Renal pelvis (tissue), 12 donors: ENCODE measurements at places on chromosomes 7 and 10.

DNA sequence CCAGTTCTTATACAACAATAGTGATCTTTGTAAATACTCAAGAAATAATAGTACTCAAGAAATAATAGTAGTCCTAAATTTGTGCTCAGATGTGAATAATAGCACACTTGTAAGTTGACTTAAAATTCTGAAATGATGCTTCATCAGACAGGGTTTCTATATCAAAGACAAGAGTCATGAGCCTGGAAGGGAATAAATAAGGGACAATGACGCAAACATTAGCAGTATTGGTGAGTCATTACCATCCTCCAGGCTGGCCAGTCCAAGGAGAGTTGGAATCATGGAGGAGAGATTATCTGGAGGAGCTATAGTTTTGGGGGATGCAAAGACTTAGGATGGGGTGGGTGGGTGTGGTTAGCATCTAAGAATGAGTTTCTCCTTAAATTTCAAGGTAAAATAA, 6.1 kb upstream of the SH3PXD2A start:
- DNase-seq, result no peak

DNA sequence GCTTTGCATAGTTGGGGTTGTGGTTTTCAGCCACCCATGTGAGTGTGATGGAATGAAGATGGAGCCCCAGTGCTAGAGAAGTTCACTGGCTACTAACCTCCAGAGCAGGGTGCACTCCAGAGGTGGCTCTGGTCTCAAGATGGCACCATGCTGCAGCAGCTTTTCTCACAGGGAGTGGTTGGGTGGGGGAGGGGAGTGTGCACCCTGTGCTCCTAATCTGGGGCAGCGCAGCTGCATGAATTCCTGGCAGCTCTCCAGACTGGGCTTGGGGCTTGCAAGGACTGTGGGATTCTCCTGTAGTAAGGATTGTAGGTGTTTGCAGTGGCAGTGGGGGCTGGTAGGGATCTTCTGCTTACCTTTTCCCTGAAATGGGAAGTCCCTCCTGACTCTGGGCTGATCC, 23.7 kb downstream of the PHTF2 start:
- DNase-seq, result no peak

GRCh38 chr10:69716711-69717560, 84.8 kb upstream of the COL13A1 start:
- no peak for DNase-seq

GRCh38 chr10:23417254-23417653, 21.6 kb upstream of the OTUD1 start:
- DNase-seq, result peak; percentile 17

GRCh38 chr7:86692755-86693154, 49.0 kb downstream of the GRM3 start:
- DNase-seq, result no peak

- no peak for DNase-seq
Measured at GRCh38 chr7:2824026-2824677, 20.0 kb downstream of the GNA12 start.

- no peak for DNase-seq
Measured at GRCh38 chr10:114751856-114752255, 69.7 kb upstream of the FHIP2A start.

DNA sequence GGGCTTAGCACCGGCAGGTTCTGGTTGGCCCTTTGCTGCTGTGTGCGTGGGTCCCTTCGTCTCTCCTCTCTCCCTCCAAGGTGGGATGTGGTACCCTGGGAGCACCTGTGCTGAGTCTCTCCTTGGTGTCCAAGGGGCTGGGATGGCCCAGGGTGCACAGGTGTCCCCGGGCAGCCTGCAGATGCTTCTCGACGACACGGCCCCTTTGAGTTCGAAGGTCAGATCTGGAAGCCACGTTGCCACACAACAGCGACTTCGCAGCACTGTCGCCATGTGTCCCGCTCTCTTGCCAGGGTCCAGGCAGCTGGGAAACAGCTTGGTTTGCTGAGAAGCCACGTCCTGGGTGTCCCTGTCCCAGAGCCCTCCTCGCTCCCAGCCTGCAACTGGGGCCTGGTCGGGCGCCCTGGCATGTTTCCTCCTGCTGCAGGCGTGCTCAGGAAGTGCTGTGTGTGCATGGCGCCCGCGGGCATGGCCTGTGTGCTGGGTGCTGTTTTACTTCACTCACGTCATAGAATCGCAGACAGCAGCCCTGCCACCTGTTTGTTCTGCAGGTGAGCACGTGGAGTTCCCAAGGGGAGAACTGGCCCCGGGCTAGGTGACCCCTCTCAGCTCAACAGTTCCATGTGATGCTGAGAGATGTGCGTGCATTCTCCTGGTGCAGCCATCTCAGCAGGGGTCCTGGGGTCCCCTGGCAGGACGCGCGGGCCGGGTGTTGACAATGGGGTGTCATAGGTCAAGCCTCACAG, 70.9 kb downstream of the DNAJB6 start:
- no peak for DNase-seq

DNA sequence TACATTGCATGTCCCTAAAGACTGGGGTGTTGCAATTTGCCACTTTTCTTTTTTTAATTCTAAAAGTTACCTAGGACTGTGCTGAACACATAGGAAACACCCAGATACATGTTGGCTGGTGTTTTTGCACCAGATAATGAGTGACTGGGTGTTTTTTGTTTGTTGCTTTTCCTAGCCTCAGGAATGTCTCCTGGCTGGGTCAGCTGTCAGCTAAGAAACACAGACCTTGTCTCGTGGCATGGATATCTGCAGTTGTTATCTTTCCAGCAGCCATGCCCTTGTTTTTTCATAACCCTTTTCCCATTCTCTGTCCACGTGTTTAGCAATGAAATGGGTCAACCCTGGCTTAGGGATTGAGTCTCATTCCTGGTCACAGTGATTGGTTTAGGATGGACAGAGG, 433.9 kb upstream of the ZMIZ1 start:
- no peak for DNase-seq

- DNase-seq, result no peak
Measured at GRCh38 chr10:113027574-113028455, 77.8 kb downstream of the TCF7L2 start.

DNA sequence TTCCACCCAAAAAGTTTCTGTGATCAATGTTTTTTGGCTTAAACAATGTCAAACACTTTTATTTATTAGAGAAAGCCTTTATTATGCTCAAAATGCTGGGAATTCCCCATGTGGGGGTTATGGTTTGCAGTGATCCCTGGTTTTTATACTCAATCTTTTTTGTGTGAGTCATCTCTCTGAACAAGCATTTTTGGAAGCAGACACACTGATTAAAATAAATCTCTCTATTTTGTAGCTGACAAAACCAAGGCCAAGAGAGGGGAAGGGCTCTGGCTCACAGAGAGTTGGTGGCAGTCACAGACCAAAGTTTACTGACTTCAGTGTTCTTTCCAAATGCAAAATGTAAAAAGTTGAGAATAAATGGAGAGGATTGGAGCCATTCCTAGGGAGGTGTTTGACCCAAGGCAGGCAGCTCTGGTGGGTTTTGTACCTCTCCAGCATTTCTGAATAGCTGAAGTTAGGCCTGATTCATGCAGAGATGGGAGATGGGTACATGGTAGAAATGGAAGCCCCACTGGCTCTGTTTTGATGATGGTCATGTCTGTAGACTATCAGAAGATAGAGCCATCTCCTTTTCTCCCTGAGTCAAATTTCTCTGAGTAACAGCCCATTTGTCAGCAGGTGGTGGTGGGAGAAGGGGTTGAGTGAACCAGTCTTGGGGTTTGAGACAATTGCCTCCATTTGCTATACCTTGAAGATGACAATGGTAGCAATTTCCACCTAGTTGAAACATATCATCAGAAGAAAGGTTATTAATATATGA, 45.4 kb upstream of the NAMPT start:
- DNase-seq, result no peak

DNA sequence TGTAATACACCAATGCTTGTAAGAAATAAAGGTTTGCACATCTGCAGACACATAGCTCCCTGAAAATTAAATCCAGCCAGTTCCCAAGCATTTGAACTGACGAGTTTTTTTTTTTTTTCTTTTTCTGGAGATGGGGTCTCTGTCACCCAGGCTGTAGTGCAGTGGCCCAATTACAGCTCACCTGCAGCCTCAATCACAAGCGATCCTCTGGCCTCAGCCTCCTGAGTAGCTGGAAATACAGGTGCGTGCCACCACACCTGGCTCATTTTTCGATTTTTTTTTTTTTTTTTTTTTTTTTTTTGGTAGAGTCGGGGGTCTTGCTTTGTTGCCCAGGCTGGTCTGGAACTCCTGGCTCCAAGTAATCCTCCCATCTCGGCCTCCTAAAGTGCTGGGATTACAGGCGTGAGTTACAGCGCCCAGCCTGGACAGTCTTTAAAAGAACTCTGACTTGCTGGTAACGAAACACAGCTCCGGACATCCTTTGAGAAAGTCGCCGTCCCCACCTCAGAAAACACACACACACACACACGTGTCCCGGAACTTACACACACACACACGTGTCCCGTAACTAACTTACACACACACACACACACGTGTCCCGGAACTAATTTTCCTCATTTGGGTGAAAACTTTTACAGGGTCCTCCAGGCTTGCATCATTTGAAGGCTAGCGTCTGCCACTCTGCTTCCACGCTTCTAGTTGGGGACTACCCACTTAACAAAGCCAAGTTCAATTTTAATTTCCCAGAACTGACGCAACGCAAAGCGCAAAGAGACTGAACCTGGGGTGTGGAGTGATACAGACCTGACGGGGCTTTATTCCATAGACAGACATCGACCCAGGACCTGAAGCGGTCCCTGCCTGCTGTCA, 18.6 kb downstream of the OCM2 start:
- peak; percentile 17 for DNase-seq

GRCh38 chr7:37249240-37249639, 199.4 kb downstream of the ELMO1 start:
- no peak for DNase-seq

GRCh38 chr7:116111475-116111874, 80.9 kb upstream of the TFEC start:
- no peak for DNase-seq

GRCh38 chr10:116043861-116044260, 229.1 kb downstream of the GFRA1 start:
- no peak for DNase-seq

- no peak for DNase-seq
Measured at GRCh38 chr10:49080965-49081364, 34.4 kb downstream of the VSTM4 start.

GRCh38 chr7:121395961-121396757, at the start of gene FAM3C:
Gene FAM3C, minus strand, starts transcription at chr7:121396308. Its CDS starts 13,339 bp downstream, at chr7:121382969.
- DNase-seq, result peak; percentile 93

DNA sequence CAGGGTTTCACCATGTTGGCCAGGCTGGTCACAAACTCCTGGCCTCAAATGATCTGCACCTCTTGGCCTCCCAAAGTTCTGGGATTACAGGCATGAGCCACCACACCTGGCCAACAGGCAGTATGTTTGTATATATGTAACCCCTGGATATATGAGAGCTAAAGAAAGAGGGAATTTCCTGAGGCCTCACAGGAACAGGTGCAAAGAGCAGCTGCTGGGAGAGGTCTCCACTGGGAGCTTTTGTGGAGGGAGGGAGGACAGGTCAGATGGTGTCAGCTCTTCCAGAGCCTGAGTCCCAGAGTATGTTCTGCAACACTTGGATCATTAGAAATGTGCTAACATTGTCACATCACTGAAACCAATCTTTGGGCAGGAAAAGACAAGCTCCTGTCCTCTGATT, 110.1 kb upstream of the KIF5B start:
- DNase-seq, result no peak

GRCh38 chr7:152522571-152523067, 86.8 kb upstream of the KMT2C start:
- DNase-seq, result no peak

- no peak for DNase-seq
Measured at GRCh38 chr7:105304040-105304895, 84.5 kb downstream of the SRPK2 start.

DNA sequence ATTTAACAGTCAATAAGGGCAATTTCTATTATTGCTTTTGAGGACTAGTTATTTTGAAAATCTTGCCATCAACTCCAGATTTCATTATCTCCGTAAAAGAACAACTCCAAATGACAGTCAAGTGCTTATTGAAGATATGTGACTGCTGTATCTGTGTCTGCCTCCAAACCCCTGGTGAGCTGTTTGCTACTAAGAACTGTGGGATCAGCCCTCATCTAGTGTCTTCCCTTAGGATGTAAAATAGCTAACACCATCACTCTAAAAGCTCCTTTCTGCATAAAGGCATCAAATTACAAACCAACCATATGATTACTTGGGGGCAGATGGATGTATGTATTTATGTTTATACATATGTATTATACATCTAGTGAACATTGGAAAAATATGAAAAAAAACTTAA, 70.8 kb upstream of the SLC13A1 start:
- DNase-seq, result no peak

DNA sequence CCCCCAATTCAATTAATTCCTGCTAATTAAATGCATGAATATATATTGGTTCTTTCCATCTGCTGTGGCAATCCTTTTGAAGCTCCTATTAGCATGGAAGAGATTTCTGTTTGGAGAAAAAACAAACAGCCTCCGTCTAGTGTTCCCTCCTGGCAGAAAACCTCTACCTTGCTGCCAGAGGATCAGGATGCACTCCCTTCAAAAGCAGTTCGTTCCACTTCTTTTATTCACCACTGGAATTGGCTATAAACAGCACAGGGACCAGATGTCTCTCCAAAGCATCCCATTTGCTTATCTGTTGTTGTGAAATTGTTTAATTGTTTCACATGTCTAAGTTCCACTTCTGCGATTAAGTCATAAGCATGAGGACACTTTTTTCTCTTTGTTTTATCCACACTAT, 77.8 kb upstream of the PTN start:
- DNase-seq, result no peak

GRCh38 chr7:107973861-107974260, 29.1 kb downstream of the LAMB1 start:
- no peak for DNase-seq

DNA sequence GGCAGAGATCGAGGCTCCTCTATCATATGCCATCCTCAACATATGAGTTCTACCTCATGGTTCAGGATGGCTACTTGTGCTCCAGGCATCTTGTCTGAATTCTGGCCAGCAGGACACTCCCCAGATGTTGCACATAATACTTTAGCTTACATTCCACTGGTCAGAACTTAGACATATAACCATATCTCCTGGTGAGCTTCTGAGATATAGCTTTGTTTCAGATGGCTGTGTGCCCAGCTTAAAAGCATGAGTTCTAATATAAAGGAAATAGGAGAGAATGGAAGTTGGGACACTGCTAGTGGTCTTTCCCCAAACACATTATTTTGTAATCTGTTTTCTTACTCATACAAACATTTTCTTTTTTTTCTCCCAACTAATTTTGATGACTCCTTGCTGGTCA, 50.8 kb upstream of the IFRD1 start:
- no peak for DNase-seq

DNA sequence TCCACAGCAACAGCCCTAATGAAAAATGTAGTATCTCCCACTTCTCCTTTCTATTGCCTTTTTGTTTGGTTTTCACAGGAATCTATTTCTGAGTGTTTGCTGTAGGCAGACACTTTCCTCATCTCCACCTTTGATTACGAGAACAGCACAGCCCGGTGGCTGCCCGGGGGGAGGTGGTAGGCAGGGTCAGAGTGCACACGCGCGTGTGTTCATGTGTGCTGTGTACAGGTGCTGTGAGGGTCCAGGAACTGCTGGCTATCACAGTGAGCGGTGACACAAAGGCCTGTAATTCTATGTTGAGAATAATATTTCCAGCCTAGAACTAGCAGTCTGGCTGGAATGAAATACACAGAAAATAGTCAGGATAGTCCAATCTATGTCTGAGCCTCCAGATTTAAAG, 212.8 kb downstream of the ADARB2 start:
- DNase-seq, result no peak

- DNase-seq, result no peak
Measured at GRCh38 chr10:133390597-133391248, 3.2 kb upstream of the MTG1 start.

GRCh38 chr10:110764793-110765512, 106.8 kb upstream of the PDCD4 start:
- DNase-seq, result no peak
